ENCODE measurements at places on chromosomes 1 and 21.

DNA sequence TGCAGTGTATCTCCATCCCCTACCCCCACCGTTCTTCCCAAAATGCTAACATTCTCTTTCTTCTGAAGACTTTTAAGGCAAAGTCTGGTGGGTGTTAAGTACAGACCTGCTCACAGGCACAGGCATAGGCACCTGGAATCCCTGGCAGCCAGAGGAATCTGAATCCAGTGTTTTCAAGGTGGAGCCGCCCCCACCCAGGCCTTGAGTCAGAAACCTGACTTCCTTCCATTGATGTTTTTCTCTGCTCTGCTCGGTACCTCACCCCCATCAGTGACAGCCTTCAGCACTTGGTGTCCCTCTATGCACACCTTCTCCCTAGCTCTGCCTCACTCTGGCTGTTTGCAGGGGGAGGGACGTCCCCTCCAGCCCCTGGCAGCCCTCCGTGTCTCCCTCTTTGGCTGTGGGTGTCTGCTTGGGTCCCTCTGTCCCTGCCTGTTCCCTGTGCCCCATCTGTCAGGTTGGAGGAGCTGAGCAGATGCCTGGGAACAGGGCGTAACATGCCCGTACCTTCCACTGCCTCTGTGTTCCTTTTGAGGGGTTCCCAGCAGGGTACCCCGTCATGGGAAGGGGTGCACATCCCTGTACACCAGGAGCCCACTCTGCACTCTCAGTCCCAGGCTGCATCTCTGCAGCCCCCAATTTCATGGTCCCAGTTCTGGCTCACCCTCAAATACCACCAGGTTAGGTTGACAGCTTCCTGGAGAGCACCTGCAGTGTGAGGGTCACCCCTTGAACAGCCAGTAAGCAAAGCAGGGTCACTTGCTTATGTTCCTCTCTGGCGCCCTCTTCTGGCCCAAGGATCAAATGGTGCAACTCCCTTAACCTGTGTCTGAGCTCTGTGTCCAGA is 6.7 kb downstream of the NCDN start:
- peak; percentile 50 for DNase-seq

DNA sequence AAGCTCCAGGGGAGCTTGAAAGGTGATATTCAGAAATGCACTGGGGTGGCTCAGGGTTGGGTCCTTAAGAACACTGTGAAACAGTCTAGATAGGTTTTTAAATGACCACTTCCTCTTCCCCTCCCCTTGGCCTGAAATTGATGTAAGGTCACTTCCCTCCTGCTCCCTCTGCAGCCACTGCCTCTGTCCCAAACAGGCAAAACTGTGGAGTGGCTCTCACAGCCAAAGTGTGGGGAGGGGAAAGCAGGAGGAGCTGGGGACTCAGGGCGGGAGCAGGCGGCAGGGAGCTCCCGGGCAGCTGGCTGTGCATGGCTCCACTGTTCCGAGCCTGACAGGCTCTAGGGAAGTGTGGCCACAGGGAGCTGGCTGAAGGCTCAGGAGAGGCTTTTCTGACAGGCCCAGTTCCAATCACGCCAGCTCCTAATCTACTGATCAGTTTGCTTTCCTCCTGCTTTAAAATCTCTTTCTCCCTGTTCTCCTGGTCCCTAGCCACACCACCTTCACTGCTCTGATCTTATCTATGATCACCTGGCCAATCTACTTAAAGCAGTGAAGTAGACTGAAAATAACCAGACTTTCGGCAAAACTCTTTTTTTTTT is 5.1 kb upstream of the CSRP1 start:
- no peak for DNase-seq

DNA sequence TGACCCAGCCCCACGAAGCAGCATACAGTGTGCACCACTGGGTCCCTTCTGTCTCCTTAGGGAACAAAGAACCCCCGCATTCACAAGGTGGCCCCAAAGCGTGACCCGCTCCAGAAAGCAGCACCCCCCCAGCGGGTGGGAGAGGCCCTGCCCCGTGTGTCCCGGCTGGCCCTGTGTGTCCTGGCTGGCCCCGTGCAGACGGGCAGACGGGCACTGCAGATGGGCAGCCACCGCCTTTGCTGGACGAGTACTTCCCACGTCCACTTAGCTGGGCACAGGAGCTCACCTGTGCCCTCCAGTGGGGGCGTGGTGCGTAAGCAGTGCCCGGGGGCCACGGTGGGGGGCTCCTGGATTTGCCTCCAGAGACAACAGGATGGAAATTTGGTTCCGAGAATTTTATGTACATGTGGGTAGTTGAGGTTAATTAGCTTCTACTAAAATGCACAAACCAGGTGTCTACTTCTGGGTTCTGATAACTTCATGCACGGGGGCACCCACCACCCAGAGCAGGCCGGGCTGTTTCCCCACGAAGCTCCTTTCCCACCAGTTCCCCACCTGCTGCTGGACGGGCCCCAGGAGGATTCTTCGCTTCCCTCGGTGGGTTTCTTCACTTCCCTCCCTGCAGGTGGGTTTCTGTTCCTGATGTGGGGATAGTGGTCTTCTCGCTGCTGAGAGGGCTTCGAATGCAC is 33.2 kb upstream of the SLC19A1 start:
- DNase-seq = no peak

DNA sequence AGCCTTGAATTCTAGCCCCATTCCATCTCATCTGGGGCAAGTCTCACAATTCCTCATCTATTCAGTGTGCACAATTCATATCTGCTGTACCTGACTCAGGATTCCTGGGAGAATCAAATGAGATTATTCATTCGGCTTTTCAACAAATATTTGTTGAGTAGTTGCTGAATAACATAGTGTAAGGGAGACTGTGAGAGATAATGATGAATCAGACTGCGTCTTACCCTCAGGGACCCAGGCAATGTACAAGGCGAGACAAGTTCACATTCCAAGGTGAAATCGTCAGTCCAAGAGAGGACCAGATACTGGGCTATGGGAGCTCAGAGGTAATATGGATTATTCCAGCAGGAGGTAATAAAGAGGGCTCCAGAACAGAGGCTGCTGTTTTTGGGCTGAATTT is 67.8 kb upstream of the SMYD2 start:
- DNase-seq = no peak

DNA sequence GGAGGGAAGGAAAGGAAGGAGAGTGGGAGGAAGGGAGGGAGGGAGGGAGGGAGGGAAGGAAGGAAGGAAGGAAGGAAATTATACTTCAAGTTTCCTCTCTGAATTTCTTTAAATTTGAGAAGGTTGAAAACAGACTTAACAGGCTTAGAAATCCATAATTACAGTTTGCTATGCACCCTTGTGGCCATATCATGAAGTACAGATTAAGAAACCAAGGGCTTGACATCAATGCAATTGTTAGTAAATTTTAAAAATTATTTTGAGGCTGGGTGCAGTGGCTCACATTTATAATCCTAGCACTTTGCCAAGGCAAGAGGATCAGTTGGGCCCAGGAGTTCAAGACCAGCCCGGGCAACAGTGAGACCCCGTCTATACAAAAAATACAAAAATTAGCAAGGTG is 14.4 kb downstream of the ANP32E start:
- no peak for DNase-seq

- no peak for DNase-seq
These were observed 493 bp downstream of the SPSB1 start for GRCh38 chr1:9293241-9293532.

GRCh38 chr1:82318265-82318664 is 517.5 kb downstream of the ADGRL2 start:
- no peak for DNase-seq
